Sigmoid colon (tissue), 7 donors: ENCODE measurements at places on chromosomes 7 and 10.

DNA sequence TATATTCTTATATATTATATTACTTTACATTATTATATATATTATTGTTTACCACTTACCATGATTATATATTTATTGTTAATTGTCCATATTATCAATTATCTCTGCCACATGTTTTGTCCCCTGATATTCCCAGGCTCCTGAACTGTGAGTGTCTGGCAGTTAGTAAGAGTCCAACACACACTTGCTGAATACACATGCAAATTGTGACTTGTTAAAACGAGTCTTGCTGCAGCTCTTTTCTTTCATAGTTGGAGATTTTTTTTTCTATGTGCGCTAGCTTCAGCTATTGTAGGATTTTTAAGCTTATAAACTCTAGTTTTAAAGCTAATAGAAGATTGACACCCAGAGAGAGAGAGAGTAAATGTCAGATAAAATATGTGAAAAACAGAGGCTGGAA, 207.8 kb upstream of the FAM3C start:
- H3K27ac ChIP-seq: no peak overlapping the region
- no peaks in the 10 kb centered on the region for H3K36me3 ChIP-seq
- H3K4me1 ChIP-seq: peaks cover 10% of the 10 kb centered on the region
- H3K27me3 ChIP-seq: no peaks in the 10 kb centered on the region
- H3K4me3 ChIP-seq: no peak overlapping the region
- DNase-seq: no peak

DNA sequence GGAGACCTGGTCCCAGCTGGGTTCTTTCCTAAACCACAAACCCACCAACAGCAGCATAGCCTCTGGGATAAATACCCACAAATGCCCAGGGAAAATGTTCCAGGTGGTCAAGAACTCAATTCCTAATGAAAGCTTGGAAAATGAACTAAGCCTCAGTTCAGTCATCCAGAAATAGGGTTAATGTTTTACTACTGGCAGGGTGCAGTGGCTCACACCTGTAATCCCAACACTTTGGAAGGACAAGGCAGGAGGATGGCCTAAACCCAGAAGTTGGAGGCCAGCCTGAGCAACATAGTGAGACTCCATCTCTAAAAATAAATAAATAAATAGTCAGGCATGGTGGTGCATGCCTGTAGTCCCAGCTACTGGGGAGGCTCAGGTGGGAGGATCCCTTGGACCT, 82.2 kb downstream of the SVOPL start:
- H3K4me3 ChIP-seq: no peak overlapping the region
- H3K27me3 ChIP-seq: no peaks in the 10 kb centered on the region
- no peaks in the 10 kb centered on the region for H3K36me3 ChIP-seq
- H3K27ac ChIP-seq: no peak overlapping the region

GRCh38 chr7:33712020-33712414, 193.3 kb upstream of the BMPER start:
- no peak overlapping the region for H3K4me3 ChIP-seq
- H3K27me3 ChIP-seq: no peaks in the 10 kb centered on the region
- no peaks in the 10 kb centered on the region for H3K4me1 ChIP-seq
- no peak overlapping the region for H3K27ac ChIP-seq
- H3K36me3 ChIP-seq: no peaks in the 10 kb centered on the region

GRCh38 chr7:12648704-12649261, 38.6 kb upstream of the ARL4A start:
- no peaks in the 10 kb centered on the region for H3K36me3 ChIP-seq
- H3K4me1 ChIP-seq: peaks cover 7% of the 10 kb centered on the region
- no peaks in the 10 kb centered on the region for H3K27me3 ChIP-seq
- no peak for DNase-seq
- H3K4me3 ChIP-seq: no peak overlapping the region
- no peak overlapping the region for H3K27ac ChIP-seq

DNA sequence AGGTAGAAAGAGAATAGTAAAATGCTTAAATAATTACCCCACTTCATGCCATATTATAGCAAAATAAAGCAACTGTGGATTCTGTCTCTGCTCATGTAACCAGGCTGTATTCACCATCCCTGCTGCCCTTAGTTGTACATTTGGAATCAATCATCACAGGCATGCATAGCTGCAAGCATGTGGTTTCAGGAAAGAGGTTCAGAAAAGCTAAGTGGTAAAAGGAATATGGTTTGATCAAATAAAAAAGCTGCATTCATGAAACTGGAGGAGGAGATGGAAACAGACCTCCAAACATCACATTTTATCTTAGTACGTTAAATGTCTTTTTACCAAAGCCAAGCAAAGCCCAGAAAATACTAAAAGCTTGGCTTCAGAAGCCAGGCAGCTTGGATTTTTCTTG, 81.3 kb downstream of the ADAM22 start:
- no peaks in the 10 kb centered on the region for H3K4me1 ChIP-seq
- H3K4me3 ChIP-seq: no peak overlapping the region
- no peak for DNase-seq

DNA sequence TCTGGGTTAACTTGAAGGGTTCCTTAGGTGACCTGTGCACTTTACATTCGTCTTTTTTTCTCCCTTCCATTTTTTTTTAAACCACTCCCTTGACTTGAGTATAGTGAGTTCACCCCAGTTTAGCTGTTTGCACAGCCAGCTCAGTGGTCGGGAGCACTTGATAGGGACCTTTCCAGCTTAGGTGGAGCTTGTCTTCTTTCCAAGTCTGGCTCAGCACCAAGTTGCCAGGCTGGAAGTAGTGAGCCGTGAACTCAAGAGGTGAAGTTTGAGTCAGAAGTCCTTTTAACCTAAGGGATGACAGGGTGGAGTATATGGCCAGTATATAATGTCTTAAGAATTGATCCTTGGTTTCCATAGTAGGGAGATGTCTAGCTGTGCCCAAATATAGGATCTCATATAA, 7.2 kb downstream of the DNAH11 start:
- H3K36me3 ChIP-seq: no peaks in the 10 kb centered on the region
- H3K27ac ChIP-seq: no peak overlapping the region
- no peak for DNase-seq
- H3K4me1 ChIP-seq: no peaks in the 10 kb centered on the region

DNA sequence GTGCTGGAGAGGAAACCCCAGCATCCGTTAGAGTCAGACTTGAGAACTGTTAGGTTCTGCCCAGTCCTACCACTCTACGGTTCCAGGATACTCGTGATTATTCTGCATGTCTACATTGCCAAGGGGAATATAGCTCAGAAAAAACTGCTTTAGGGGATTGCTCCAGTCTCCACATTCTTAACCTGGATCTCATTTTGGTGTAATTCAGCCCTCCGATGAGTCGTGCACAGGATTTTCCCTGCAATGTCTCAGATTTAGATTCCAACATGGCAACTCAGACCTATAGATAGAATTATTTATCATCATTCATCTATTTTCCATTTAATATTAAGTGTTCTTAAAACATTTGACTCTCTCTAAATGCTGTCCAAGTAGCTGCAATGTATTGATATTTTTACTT, 121.1 kb upstream of the ZEB1 start:
- H3K4me3 ChIP-seq: no peak overlapping the region
- H3K4me1 ChIP-seq: no peaks in the 10 kb centered on the region
- no peaks in the 10 kb centered on the region for H3K27me3 ChIP-seq
- no peak overlapping the region for H3K27ac ChIP-seq
- H3K36me3 ChIP-seq: no peaks in the 10 kb centered on the region

DNA sequence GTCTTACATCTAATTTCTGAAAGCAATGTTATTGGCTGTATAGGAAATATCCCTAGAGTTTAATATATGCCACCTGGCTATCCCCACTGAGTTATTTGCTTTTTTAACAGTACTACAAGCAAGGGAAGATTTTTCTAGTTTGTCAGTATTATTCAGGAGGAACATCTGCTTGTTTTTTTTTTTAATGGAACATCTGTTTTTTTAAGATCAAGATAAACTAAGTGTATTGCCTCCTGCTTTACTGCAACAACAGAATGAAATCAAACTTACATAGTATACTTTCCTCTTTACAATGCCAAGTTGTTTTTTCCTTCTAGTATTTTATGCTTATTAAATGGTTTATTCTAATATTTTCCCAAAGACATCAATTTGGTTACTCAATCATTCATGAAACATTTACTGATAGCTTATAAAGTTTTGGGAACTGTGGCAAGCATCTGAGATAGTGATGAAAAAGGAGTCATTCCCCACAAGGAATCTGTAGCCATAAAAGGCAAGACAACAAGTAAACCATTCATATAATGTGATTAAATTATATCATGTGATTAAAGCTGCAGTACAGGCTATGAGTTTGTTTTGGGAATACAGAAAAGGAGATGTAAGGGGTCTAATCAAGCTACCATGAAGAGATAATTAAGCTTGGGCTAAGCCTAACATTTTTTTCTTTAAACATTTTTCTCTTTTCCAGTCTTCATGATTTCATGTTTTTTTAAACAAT, 17.4 kb downstream of the MTPN start:
- H3K27ac ChIP-seq: no peak overlapping the region
- H3K4me3 ChIP-seq: no peak overlapping the region
- H3K4me1 ChIP-seq: no peaks in the 10 kb centered on the region
- H3K36me3 ChIP-seq: no peaks in the 10 kb centered on the region

GRCh38 chr10:62433181-62433692, 59.1 kb downstream of the ZNF365 start:
- DNase-seq: peak; percentile 84
- no peaks in the 10 kb centered on the region for H3K27me3 ChIP-seq
- no peak overlapping the region for H3K4me3 ChIP-seq
- no peaks in the 10 kb centered on the region for H3K36me3 ChIP-seq

GRCh38 chr10:34547695-34548094, 267.4 kb downstream of the PARD3 start:
- H3K27ac ChIP-seq: no peak overlapping the region
- no peaks in the 10 kb centered on the region for H3K27me3 ChIP-seq
